ENCODE measurements at places on chromosomes 6 and 20. TPM values are rescaled to one million over a fixed set of nuclear protein-coding genes. Genes with fewer than 3 reads are reported as not detected.

Gene KHDC1L
- total RNA-seq: not detected

Gene EYA2
- total RNA-seq: not detected

DNA sequence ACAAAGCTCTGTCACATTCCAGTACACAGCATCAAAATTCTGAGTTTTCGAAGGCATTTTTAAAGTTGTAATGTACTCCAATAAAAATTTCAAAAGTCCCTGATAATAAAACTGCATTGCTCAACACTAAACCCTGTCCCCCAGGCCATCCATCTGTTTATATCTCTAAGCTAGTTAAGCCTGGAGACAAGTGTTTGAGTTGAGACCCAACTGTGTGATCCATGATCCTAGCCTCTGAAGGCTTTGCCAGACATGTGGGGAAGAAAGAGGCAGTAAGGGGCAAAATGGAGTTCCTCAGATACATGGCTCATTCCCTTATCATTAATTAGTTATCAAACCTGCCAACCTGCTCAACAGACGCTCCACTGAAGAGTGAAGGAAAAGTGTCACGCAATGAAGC is 198.4 kb downstream of the ISM1 start:
- no peaks in the 10 kb centered on the region for H3K4me1 ChIP-seq
- DNase-seq: no peak
- no peaks in the 10 kb centered on the region for H3K27me3 ChIP-seq
- H3K36me3 ChIP-seq: peaks cover 19% of the 10 kb centered on the region
- no peak overlapping the region for H3K4me3 ChIP-seq

Gene BMP2
- total RNA-seq: 6.7 TPM

DNA sequence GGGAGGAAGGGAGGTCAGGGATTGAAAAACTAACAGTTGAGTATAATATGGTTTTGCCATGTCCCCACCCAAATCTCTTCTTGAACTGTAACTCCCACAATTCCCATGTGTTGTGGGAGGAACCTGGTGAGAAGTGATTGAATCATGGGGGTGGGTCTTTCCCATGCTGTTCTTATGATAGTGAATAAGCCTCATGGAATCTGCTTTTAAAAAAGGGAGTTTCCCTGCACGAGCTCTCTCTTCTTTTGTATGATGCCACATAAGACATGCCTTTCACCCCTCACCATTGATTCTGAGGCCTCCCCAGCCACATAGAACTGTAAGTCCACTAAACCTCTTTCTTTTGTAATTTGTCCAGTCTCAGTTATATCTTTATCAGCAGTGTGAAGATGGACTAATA is 833.4 kb upstream of the MAP3K7 start:
- H3K27ac ChIP-seq: no peak overlapping the region
- no peaks in the 10 kb centered on the region for H3K4me1 ChIP-seq
- H3K4me3 ChIP-seq: no peak overlapping the region
- no peak for DNase-seq
- H3K36me3 ChIP-seq: no peaks in the 10 kb centered on the region

GRCh38 chr6:91782802-91783201 is 1195.9 kb upstream of the MAP3K7 start:
- H3K4me3 ChIP-seq: no peak overlapping the region
- H3K27ac ChIP-seq: no peak overlapping the region
- no peaks in the 10 kb centered on the region for H3K27me3 ChIP-seq
- no peaks in the 10 kb centered on the region for H3K4me1 ChIP-seq
- DNase-seq: peak; percentile 22

All from MCF 10A (cell line).